ENCODE measurements at places on chromosomes 12 and 14.

GRCh38 chr14:67319142-67319541 lies 40.5 kb downstream of the ATP6V1D start:
- DNase-seq: no peak

DNA sequence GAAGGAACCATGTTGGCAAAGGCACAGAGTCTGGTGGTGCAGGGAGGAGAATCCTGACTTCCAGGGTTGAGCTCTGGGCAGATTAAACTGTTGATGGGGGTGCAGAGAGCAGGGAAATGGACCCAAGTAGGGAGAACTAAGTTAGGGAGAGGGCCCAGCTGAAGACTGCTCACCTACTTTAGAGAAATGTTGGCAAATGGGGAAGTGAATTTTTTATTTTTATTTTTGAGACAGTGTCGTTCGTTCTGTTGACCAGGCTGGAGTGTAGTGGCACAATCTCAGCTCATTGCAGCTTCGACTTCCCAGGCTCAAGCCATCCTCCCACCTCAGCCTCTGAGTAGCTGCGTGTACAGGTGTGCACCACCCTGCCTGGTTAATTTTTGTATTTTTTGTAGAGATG lies 32.1 kb upstream of the TUBA1A start:
- DNase-seq: no peak

DNA sequence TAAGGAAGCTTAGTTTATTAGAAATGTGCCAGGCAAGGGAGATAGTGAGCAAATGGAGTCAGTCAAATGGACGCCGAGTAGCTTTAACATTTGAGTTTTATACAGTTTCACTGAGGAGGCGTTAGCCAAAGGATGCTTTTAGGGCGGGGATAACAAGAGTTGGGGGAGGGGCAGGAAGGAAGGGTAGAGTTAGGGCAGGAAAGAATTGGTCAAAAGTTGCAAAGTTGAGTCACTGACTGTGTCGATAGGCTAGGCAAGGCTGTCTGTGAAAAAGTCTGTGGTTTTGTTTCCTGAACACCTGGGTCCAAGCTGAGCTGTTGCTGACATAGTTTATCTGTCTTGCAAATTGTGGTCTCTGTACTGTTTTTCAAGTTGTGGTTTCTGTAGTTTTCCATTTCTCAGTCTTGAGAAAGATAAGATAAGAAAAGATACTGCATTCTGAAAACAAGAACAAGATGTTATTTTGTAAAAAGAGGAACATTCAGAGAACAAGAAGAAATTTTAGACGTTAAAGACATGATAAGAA lies 62.6 kb upstream of the RESF1 start:
- DNase-seq: peak; percentile 89

GRCh38 chr12:25427337-25428249 lies 125.5 kb downstream of the LMNTD1 start:
- DNase-seq: no peak

DNA sequence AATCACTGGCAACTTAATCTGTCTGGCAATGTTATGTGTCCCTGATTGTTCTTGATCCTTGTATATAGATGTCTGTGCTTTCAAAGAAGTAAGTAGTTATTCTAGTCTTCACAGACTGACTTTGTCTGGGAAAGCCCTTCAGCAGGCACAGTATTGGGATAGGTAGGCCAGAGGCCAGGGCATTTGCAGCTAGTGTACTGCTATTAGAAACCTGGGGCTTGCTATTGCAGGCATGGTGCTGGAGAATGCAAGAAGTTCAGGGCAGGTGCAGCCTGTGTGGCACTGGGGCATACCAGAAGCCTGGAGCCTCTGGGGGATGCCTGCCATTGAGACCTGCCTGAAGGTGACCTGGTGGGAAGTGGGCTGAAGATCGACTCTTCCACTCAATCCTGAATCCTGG lies 96.3 kb downstream of the TMTC3 start:
- DNase-seq: no peak

DNA sequence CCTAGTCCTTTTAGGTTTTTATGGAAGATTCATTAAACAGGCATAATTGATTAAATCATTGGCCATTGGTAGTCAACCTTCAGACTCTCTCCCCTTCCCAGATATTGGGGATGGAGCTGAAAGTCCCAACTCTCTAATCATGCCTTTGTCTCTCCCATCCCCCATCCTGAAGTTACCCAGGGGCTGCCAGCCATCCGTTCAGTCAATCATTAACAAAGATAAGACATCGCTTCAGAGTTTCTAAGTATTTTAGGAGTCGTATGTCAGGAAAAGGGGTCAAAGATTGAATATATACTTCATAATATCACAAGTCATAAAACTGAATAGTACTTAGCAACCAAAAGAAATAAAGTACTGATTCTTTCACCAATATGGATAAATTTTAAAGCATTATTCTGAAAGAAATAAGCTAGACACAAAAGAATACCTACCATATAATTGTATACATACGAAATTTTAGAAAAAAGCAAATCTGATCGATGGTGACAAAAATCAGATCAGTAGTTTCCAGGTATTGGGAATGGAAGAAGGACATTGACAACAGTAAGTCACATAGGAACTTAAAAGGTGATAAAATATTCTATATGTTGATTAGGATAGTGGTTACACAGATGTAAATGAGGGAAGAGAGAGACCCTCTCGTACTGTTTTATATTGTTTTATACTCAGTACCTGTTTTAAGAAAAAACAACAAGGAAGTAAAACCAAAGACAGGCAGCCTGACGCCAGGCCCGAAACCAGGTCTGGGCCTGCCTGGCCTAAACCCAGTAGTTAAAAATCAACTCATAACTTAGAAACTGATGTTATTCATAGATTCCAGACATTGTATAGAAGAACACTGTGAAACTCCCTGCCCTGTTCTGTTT lies 414.4 kb downstream of the DAD1 start:
- DNase-seq: no peak

DNA sequence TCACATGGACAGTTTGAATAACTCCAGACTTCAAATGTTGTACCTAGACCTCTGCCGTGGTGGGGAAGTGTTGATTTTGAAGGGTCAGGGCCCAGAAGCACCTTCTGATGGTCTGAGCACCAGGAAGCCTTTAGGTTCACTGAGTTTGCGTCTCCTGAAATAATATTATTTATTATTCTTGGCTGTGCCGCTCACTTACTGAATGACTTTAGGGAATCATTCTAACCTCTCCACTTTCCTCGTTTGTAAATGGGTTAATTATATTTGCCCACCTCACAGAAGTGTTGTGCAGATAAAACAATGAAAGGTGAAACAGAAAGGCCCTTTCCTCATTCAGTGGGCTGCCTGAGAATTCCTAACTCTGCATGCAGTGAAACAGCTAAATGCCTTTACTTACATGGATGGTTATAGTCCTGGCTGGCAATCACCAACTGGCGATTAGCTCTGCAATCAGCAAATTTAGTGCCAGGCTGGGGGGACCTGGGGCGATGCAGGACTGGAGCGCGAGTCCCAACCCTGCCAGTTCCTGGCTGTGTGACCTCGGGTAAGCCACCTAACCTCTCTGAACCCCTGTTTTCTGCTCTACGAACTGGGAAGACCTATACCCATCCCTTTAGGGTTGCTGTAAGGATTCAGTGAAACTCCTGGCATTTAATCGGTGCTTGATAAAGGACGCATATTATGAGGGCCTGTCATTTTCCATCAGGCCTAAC lies 57.5 kb downstream of the MAP1LC3B2 start:
- DNase-seq: no peak

DNA sequence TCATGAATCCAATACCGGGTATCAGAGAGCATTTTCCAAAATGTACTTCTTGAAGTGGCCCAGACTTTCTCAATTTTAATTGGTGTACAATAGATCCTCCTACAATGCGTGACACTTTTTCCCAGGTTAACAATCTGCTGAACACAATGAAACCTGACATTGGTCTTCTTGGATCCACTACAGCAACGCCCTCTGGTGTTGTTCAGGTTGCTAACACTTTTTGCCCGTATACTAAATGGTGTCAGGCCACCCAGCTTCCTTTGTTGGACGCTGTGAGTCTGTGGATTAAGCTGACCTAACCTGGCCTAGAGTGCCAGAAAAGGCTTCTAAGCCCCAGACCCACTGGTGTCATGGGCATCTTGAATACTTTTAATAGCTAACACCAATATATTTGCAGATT lies 89.2 kb downstream of the KCNK10 start:
- DNase-seq: no peak
